ENCODE measurements at places on chromosomes 6 and 20.

DNA sequence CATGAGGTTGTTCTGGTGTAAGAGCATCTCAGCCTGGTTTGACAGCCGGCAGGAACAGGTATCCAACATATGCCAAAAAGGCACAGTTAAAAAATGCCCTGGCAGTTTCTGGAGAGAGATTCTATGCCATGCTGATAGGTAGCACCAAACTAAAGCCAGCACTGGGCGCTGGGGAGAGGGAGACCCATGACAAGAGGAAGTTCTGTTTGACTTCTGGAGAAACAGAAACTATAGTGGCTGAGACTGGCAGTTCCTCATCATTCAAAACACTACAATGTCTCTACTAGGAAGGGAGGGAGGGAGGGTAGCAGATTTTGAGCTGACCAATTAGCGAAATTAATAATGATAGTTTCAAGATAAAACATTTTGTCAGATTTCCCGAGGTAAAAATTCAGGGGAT is 174.1 kb downstream of the ADAT2 start:
- no peak for DNase-seq

DNA sequence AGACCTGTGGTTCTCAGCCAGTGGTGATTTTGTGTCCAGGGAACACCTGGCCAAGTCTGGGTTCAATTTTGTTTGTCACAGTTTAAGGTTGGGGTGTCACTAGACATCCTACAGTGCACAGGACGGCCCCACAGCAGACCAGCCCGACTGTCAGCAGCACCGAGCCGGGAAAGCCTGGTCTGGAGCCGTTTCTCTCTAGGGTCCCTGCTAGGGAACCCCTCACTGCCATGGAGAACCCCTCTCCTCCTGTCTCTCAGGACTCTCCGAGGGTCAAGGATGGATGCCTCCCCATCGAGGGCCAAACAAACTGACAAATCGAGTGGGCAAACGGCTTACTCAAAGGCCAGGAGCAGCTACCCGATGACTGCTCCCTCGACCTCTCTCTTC is 15.8 kb upstream of the STX16 start:
- DNase-seq = no peak

DNA sequence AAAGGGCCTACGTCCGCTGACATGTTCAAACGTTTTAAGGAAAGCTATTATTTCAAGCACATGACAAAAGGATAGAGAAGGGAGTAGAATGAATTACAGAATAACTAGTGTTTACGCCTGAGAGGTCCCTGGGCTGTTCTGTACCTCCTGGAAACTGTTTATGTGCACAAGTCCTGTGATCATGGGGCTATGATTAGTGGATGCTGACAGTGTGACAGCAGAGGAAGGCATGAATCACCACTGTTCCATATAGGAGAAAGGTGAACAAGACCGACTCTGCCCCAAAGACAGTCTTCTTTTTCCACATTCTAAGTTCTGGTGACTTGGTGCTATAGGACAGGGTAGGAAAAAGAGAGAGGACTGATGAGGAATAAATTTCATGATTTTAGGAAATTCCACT is 249.2 kb upstream of the PRDM1 start:
- no peak for DNase-seq

GRCh38 chr6:42255050-42255449 is 37.4 kb upstream of the MRPS10 start:
- DNase-seq = no peak

GRCh38 chr6:69848552-69848951 is 17.8 kb upstream of the COL19A1 start:
- no peak for DNase-seq

GRCh38 chr20:62355516-62355877 is 11.6 kb downstream of the LAMA5 start:
- DNase-seq = no peak

DNA sequence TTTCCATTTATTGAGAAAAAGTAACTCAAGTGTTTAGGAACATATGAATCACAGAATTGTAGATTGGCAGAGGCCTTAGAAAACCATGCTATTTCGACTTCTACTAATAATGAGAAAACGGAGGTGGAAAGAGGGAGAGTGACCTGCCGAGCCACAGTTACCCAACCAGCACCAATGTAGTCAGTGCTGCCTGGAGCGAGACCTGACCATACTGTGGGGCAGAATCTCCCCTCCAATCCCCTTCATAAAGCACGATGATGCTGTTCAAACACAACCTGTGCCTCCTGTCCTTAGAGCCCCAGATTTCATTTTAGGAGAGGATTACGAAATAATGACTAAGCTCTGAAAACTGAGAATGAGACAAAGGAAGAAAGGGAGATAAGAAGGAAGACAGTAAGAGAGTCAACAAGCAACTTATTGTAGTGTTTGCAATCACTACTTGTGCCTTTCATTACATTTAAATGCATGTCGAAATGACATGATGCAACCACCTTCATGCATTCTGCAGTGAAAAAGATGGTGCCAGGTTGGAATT is 70.6 kb downstream of the ATXN1 start:
- DNase-seq = no peak

DNA sequence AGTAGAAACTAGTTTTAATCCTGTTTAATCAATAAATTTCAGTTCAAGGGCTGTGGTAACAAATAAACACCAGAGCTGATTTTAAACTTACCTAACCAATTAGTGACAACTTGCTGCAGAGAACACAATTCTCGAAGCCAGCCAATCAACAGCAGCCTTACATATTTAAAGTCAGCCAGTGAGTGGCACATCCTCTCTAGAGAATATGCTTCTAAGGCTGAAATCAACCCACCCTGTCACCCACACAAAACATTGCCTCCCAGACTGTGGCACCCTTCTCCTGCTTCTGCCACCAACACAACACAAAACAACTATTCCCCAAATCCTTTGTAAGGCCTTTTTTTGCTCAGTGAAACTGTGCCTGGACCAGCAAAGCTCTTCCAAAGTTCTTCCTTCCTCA is 306.0 kb downstream of the EYA4 start:
- no peak for DNase-seq

- DNase-seq = no peak
Measured at GRCh38 chr6:112054555-112055190, 769 bp downstream of the CCN6 start.

DNA sequence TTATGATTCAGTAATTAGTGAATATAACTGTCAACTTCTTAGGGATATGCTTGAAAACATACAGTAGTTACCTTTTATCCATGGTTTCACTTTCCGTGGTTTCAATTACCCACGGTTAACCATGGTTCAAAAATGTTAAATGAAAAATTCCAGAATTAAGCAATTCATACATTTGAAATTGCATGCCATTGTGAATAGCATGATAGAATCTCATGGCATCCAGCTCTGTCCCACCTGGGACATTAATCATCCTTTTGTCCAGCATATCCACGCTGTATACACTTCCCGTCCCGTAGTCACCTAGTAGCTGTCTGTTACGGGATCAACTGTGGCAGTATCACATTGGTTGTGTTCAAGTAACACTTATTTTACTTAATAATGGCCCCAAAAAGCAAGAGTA is 781.7 kb upstream of the CITED2 start:
- DNase-seq = no peak

- DNase-seq = no peak
Measured at GRCh38 chr20:55714736-55715135, 290.6 kb downstream of the CBLN4 start.

- DNase-seq = no peak
Measured at GRCh38 chr6:54878718-54879117, 32.1 kb downstream of the FAM83B start.

DNA sequence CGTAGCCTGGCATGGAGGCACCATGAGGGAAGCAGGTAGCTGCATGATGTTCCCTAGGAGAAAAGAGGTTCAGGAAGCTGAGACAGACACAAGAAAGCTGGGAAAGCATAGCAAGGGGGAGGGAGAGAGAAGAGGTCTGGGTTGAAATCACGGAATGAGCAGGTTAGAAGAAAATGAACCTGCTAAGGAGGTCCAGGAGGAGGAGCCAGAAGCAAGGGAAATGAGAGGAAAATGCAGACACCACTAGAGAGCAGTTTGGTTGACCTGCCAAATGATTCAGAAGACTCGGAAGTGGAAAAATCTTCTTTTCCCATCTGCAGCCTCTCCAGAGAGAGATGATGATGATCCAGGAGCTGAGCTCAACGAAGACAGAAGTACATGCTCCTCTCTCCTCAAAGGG is 70.9 kb downstream of the VIP start:
- DNase-seq = no peak

DNA sequence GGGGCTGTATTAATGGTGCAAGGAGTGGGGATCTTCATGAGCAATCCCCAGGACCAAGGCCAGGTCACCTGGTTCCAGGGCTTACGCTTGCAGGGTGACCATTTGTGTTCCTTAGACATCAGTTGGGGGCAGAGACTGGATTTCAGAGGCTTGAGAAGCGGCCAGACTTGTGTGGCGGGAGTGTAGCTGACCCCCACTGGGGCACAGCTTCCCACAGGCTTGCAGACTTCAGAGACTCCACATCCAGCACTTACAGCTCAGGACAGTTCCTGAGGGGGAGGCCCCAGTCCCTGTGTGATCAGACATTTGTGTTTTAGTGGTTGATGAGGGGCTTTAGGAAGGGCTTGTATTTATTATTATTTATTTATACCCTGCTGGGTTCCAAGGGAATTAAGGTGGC is 15.3 kb downstream of the TJAP1 start:
- DNase-seq = no peak

DNA sequence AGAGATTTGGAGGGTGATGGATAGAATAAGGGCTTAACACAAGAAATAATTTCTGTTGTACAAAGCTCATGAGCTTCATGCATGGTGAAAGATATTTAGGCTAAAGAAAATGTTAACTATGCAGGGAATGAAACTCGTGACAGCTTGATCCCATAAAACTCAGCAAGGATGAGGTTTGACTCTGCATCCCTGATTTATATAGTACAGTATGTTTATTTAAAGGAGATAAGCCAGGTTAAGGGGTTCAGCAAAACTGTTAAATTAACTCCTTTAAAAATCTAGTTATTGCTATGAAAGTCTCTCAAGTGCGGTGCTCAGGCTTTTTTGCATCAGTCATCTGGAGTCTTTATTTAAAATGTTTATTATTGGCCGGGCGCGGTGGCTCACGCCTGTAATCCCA is 326.4 kb downstream of the LAMA2 start:
- DNase-seq = no peak

DNA sequence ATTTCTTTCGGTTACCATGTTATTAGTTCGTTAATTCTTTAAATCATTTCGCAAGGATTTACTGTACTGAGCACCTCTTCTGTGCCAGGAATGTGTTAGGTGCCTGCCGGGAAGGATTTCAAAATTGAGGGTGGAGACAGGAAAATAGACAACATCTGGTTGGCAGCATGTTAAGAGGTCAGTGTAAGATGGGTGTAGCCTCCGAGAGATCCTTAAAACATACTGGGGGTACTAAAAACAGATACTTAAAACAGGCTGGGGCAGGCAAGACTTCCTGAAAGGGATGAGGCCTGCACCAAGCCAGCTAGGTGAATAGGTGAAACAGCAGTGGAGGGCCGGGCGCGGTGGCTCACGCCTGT is 178.0 kb upstream of the SGK1 start:
- DNase-seq = no peak

DNA sequence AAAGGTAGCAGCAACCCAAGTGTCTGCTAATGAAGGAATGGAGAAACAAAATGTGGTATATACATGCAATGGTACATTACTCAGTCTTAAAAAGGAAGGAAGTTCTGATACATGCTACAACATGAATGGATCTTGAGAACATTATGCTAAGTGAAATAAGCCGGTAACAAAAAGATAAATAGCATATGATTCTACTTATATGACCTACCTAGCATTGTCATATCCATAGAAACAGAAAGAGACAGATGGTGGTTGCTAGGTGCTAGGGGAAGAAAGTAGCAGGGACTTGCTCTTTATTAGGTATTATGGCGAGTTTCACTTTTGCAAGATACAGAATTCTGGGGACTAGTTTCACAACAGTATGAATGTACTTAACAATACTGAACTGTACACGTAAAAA is 46.6 kb downstream of the UBR2 start:
- no peak for DNase-seq

DNA sequence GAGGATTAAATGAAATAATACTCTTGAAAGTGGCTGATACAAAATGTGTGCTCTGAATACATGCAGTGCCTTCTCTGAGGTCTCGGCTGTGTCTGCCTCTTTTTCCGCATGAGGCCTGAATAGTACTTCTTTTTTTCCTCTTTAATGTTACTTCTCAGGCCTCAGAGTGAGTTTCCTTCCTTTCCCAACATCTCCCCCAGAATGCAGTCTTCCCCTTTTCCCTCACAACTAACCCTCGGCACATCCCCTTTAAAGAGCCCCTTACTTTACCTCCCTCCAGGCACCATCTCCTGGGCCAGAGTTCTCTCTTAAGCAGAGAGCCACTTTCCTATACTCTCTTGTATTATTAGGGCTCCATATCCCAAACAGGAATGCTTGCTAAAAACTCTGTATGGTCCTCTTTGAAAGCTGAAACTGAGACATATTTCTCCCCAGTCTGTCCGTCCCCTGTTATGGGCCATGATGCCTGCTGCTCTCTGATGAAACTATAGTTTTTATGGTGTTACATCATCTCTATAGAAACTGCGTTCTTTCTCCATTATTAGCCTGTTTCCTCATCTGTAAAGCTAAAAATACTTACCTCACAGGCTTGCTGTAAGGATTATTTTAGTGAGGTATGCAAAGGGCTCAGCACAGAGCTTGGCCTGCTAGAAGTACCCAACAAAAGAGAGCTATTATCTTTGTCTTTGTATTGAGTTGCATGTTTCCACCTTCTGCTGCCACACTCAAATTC is 2.3 kb downstream of the PLAGL2 start:
- DNase-seq = no peak
